ENCODE measurements at places on chromosomes 2 and 18. TPM values are rescaled to one million over a fixed set of nuclear protein-coding genes. Genes with fewer than 3 reads are reported as not detected.

Gene HIBCH
- 22.0 TPM for total RNA-seq

GRCh38 chr2:222492683-222493082, 68.3 kb downstream of the SGPP2 start:
- DNase-seq: no peak

- DNase-seq: no peak
Measured at GRCh38 chr2:222912117-222912516, 51.3 kb downstream of the ACSL3 start.

GRCh38 chr2:104125096-104125495, 728.8 kb upstream of the POU3F3 start:
- DNase-seq: no peak

Gene PLCD4
- total RNA-seq: 1.9 TPM

DNA sequence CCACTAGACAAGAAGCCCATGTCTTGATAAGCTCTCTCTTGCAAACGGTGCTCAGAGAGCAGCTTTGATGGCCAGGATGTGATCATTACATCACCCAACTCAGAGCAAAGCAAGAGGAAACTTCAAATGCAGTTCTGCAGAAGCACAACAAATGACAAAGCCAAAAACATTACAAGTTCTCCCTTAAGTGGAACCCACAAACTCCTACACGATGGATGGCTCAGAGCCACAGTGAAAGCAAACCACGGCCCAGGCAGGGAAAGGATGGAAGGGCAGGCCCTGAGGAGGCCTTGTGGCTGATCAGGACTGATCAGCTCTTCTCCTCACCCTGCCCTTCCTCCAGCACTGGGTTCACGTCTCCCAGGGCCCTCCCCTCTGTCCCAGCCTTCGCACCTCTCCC, 326.4 kb downstream of the EIPR1 start:
- no peak for DNase-seq

Gene VSNL1
- total RNA-seq: 6.1 TPM

GRCh38 chr2:82254728-82255127, 1950.2 kb upstream of the LRRTM1 start:
- DNase-seq: no peak

- DNase-seq: no peak
Measured at GRCh38 chr2:163737190-163737439, 1.3 kb upstream of the FIGN start.

- DNase-seq: no peak
Measured at GRCh38 chr2:54957321-54957999, 92.8 kb downstream of the RTN4 start.

DNA sequence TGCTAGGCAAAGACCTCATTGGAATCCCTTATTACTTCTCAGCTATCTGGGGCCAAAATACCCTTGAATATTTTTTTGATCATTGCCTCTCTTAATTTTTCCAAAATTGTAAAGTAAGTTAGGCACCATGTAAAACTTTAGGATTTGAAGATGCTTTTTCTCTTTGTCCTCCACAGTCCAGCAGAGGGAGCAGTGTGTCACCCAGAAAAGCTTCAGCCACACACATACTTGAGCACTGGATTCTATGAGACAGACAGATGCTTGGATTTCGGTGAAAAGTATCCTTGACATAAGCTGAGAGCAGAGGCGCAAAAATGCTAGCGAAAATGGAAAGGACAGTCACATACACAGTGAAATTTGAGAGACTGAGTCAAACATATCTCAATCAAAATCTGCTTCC, 74.7 kb upstream of the KCNJ3 start:
- peak; percentile 31 for DNase-seq

Gene IL37
- not detected for total RNA-seq

GRCh38 chr2:181585732-181586131, 71.2 kb downstream of the CERKL start:
- no peak for DNase-seq

Gene TUBA3E
- total RNA-seq: not detected

Gene NAT8
- total RNA-seq: not detected

Gene FAM237A
- total RNA-seq: not detected

Gene GLI2
- 3.9 TPM for total RNA-seq

Gene ARMC9
- total RNA-seq: 19.3 TPM

Gene BCL2
- total RNA-seq: 6.8 TPM

Gene ARL6IP6
- total RNA-seq: 26.4 TPM

DNA sequence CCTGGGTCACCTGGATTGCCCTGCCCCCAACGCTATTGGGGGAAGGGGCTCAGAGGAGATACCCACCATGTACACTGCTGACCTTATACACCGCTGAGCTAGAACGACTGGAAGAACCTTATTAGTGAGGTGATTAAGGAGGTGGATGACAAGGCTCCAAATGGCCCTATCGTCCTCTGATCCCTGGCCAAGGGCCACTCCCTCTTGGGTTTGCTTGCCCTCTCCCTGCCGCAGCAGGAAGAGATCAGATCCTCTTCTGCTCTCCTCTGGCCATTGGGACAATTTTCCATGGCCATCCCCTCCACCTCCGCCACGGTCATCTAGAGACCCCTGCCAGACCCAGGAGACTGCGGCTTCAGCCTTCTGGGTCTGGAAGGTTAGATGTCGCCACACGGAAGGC, 1.2 kb downstream of the ZNF514 start:
- no peak for DNase-seq

GRCh38 chr2:69013142-69013839, at the start of gene ANTXR1:
ANTXR1 (plus strand) TSS chr2:69013179; CDS start chr2:69013500, 321 bp downstream.
- peak; percentile 71 for DNase-seq

DNA sequence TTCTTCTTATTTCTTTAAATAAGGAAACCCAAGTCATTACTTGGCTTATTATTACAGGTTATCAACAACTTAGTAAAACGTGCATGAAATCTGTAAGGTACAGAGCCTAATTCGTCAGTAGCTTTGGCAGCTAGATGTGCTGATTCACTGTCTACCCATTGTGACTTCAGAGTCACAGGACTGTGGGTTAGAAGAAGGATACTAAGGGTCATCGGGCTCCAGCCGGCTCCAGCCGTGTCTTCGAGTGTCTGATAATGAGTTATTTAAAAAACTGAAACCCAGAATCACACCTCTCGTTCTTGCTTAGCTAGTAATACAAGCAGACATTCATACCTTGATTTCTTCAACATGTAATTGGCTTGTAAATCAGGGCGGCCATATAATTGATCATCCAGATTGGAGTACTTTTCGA, 170.5 kb downstream of the FMNL2 start:
- DNase-seq: no peak

Gene ALPI
- not detected for total RNA-seq

GRCh38 chr2:74554820-74555531, 456 bp downstream of the DOK1 start:
- DNase-seq: peak; percentile 63

DNA sequence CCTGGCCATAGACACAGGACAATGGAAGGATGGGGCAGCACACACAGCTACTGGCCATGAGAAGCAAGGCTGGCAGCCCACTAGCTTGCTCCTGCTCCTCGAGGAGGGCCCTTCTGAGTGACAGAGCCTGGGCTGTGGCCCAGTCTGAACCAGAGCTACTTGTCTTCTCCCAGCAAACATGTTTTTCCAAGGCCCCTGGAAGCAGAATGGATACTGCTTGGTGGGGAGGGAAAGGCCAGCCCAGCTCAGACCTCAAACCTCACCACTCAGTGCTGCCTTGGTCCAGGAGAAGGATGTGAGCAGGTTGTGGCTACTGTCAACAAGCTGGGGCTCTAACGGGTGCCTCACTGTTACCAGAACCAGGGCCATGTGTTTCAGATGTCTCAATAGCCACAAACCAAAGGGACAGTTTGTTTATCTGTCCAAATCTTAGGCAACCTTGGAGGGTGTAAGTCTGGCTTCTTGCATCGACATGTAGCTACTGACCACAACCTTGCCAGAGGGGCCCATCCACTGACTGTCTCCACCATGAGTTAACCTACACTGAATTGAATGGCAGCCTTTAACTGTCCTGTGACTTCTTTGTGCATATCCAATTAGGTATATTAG, 98.6 kb downstream of the TGFA start:
- DNase-seq: no peak

GRCh38 chr2:128512379-128513115, 193.9 kb upstream of the HS6ST1 start:
- no peak for DNase-seq

GRCh38 chr2:627926-628560, 49.2 kb downstream of the TMEM18 start:
- DNase-seq: no peak

DNA sequence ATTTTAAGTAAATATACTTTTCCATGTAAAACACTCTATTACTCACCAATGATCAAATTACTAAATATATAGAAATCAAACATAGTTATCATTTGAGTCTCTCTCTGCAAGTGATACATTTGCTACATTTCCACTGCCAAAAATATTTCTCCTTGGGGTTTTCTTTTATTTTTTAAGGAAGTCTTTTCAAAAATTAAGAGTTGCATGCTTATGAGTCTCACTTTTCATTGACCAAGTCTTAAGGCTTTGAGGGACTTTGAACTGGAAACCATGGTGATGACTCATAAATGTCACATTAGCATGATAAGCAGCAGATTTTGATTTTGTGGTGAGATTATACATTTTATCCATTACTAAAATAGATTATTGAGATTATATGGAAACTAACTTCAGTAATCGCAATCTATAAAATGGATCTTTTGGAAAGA, 152.9 kb downstream of the FAM124B start:
- DNase-seq: no peak

- no peak for DNase-seq
Measured at GRCh38 chr2:75994759-75995158, 284.0 kb upstream of the GCFC2 start.

DNA sequence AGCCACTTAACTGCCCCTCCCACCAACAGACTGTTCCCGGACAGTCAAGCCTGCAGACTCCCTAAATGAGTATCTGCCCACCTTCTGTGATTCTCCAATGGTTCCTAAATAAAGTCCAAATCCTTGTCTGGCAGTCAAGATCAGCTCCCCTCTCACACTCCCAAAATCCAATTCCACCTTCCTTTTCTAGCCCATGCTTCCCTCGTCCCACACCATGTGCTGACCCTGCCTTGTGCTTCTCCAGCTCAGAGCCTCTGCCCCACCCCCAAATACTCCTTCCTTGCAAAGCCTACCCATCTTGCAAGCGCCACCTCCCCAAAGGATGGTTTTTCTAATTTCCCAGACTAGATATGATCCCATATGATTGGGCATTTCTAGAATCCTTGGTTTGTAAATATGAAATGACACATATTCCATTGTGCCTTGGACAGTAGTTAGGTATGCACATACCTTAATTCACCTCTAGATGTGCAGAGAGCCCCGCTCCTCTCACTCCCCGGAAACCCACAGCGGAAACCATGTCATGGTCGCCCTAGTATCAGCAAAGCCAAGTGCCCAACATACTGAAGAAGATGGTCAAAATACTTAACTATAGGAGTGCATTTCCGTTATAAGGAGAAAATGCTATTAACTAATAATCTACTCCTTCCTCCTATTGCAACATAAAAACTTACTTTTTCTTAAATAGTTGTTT, 97.2 kb downstream of the KCTD1 start:
- no peak for DNase-seq

DNA sequence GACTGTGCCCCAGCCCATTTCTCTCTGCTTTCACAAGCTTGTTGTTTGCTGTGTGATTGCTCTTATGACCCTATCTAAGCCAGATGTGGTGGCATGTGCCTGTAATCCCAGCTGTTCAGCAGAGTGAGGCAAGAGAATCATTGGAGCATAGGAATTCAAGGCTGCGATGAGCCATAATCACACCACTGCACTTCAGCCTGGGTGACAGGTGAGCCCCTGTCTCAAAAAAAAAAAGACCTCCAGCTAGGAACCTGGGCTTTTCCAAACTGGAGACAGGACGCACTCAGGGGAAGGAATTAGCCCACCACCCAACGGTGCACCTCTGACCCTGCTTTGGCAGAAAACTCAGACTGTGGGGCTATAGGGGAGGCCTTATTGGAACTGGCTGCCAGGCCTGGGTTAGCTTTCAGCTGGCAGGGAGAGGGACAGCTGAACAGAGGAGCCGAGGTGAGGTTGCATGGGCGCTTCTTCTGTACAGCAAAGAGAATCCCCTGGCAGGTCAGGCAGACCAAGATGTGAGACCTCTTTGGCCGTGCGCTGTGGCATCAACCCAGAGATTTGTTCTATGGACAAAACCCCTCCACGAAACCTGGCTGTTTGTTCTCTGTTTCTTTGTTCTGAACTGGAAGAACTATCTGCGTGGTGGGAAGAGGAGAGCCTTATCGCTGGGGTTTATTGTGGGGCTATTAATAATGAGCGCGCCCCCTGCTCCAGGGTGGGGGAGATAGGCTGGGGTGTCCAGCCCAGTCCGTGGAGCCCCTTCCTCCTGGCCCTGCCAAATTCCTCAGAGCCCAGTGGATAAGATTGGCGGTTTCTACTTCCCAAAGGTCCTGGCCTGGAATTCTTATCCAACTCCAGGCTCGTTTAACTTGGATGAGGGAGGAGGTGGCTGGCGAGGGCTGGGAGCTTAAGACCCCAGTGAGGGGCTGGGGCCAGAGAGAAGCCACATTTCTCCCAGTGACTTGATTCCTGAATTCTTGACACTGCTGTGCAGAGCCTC, 38.8 kb upstream of the SMAD7 start:
- DNase-seq: no peak

Gene TMEM178A
- 12.5 TPM for total RNA-seq

DNA sequence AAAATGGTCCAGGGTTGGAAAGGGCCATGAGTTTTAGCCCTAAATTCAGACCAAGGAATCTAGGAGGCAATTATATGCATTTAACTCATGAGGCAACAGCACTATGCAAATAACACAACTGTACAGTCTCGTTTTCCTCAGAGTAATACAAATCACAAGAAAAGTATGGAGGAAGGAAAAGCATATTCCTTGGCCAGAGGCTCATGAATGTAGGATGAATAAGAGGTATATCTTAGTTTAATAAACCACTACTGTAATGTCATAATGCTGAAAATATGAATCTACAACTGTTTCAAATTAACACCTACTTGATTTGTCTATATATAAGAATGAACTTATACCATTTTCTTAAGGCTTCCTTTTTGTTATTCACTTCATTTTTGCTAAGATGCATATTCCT, 252.5 kb upstream of the TANK start:
- DNase-seq: no peak

DNA sequence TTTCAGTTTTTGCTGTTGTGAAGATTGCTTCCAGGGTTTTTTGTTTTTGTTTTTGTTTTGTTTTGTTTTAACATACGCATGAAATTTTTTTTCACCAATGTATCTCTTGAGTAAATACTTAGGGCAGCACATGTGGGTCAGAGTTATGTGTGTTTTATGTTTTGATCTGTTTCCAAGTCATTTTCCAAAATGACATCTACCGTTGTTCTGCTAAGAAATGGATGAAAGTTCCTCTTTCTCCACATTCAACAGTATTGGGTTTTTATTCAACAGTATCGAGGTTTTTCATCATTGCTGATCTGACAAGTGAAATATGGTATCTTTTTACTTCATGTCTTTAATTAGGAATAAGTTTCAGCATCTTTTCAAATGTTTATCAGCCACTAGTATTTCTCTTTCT, 16.7 kb downstream of the RNF144A start:
- no peak for DNase-seq

GRCh38 chr2:220296174-220296573, 668.7 kb downstream of the SLC4A3 start:
- no peak for DNase-seq

DNA sequence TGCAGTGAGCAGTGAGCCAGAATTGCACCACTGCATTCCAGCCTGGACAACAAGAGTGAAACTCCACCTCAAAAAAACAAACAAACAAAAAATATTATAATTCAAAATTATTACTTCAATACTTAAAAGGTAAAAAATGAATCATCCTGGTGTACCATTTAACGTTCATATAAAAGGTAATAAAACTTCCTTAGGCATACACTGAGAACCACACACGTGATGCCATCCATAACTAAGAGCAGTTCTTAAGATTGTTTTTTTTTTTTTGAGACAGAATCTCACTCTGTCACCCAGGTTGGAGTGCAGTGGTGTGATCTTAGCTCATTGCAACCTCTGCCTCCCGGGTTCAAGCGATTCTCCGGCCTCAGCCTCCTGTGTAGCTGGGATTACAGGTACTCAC, 29.4 kb downstream of the YWHAQ start:
- no peak for DNase-seq

Data from glutamatergic neuron (in vitro differentiated cells).